D721Med (cell line): ENCODE measurements at places on chromosomes 5 and 9.
A peak's percentile ranks its signal among the peaks of the same experiment; 100 is the strongest.

GRCh38 chr5:33490071-33490665, 49.4 kb downstream of the TARS1 start:
- no peak for DNase-seq

- DNase-seq: no peak
These were observed 400.9 kb upstream of the IRX1 start for GRCh38 chr5:3194684-3195083.

DNA sequence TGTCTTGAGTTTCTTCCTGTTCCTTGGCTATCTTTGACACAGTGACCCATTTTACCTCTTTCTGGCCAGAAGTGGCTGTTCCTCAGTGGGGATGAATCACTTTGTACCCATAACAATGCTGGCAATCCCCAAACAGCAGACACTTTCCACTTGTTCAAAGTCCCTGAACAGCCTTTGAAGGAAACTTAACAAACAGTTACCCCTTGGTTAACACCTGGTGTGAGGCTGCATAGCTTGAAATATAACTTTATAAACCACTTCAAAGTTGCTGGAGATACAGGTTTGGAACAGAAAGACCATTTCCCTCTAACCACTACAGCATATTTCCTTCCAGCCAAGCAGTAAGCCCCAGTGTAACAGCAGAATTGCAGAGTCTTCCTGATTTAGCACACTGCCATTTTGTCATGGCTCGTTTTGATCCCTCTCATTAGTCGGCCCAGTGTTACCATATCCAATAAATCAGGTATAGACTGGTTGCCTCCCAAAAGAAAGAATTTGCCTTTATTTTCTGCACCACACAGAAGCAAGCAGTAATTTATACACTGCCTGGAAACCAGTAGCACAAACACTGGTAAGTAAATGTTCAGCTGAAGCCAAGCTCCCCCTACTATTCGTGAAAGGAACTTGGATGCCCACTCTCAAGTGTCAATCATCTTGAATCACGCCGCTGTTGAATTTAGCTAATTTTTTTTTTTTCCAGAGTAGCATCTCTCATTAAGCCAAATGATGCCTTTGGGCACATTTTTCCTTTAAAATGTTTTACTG, 225.9 kb downstream of the PIK3R1 start:
- no peak for DNase-seq

- DNase-seq: no peak
These were observed 69.3 kb upstream of the NIPAL4 start for GRCh38 chr5:157390551-157391297.

GRCh38 chr5:81579262-81579924, 171.5 kb downstream of the SSBP2 start:
- no peak for DNase-seq

GRCh38 chr5:126098330-126099017, 324.7 kb upstream of the GRAMD2B start:
- DNase-seq: no peak

- DNase-seq: no peak
These were observed 31.1 kb downstream of the RPS23 start for GRCh38 chr5:82246960-82247574.

DNA sequence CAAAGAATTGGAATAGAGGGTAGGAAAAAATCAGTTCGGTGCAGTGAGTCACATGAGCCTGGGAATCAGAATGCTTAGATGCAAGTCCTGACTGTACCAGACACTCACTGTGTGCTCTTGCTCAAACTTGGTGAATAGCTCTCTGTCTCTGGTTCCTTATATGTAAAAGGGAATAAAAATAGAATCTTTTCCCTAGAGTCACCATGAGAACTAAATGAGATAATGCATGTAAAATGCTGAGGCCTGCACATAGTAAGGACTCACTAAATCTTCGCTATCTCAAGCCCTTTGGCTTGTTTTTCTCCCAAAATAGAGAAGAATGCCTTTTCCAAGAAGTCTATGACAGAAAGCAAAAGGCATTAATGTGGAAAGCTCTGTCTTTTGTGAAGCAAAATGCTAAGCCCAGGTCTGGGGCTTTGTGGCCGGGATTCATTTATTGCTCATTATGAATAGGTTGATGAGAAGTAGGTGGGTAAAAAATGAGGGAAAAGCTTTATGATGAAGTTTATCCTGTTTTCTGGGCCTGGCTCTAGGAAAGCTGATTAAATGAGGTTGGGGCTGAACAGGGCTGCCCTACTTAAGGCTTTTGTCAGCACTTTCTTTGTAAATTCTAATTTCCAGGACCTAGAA, 483.3 kb downstream of the DMAC1 start:
- no peak for DNase-seq

DNA sequence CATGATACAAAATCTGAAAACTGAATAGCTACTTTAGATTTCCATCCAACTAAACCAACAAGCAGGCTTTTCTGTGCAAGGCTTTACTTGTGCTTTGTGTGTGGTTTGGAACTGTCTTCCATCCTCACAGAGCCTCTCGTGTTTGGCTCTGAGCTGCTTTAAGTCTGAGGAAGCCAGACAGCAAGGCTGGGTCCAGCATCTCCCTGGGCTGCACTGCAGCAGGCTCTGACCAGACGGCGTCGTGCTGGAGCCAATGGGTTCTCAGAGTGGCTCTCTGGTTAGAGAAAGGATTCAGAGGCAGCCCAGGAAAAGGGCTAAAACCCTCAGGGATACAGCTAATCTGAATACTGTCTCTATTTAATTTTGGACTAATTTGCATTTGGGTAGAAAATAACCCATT, 207.9 kb upstream of the EFNA5 start:
- no peak for DNase-seq

GRCh38 chr9:93948441-93949072, 6.6 kb downstream of the BARX1 start:
- DNase-seq: no peak

DNA sequence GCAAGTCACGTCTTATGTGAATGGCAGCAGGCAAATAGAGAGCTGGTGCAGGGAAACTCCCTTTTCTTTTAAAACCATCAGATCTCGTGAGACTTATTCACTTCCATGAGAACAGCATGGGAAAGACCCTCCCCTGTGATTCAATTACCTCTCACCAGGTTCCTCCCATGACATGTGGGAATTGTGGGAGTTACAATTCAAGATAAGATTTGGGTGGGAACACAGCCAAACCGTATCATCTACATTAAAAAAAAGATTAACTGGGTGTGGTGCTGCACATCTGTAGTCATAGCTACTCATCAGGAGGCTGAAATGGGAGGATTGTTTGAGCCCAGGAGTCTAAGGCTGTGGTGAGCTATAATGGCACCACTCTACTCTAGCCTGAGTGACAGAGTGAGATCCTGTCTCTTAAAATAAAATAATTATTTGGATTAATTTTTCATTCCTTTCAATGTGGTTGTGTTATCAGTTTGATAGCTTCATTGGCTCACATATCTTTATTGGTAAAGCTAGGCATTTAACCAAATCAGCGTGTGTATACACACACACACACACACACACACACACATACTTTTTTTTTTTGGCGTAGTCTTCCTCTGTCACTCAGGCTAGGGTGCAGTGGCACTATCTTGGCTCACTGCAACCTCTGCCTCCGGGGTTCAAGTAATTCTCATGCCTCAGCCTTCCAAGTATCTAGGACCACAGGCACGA, 21.8 kb downstream of the DENND4C start:
- no peak for DNase-seq

DNA sequence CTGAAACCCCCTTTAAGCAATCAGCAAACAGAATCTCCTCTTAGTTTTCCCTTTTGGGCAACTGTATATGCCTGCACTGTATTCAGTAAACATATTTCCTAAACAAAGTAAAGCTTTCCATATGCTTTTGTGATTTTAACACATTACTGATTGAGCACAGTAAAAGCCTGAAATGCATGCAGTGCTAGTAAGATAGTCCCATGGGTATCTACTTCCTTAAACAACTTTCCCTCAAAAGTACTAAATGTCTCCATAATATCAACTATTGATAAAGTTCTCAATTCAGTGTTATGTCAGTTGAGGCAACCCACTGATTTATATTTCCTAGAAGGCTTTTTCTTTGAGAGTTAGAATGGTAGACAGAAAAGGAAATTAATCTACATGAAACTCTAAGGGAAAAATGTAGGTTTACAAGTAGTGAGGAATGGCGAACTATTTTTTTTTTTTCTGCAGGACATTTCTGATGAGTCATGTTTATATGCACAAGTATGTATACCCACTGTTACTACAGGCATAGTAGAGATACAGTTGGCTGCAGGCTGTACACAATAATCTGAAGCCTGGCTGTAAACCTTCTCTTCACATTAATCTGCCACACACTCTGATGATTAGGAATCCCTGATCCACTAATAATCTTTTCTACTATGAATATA, 31.2 kb upstream of the CEP120 start:
- no peak for DNase-seq

DNA sequence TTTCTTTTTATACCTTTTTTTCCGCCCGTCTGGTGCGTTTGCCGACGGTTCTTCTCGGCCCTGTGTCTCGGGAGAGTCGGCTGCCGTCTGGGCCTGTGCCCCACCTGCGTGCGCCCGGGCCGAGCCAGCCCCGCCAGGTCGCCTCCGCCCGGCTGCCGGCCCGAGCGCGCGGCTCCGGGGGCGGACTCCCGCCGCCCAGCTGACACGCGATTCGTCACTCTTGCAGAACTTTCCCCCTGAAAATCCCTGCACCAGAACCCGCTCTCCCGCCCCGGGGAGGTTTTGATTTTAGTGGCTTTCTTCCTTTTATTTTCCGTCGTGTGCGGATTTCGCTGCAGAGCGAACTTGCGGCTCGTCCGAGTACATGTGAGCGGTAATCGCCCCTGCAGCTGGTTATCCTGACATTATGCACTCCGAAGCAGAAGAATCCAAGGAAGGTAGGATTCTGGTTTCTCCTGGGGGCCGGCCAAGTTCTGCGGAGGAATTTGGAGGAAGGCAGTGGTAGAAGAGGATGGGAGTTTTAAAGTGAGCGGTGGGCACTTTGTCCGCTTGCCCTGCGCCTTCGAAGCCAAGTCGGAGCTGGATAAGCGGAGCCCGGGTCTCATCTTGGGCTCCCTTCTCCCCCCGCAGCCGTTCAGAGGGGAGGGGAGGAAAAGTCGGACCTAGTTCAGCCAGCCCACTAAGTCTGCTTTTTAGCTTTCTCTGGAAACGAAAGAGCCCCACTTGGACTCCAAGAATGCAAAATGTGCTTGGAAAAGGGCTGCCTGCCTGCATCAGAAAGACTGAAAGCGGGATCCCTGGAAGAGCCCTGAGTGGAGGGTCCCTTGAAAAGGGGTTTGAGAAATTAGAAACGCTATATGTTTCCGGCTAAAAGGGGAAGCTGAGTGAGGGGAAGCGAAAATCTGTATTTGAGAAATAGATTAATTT, at the start of gene TNFAIP8:
Gene TNFAIP8 (plus strand): TSS at position 335 of the 927 bp plus-strand sequence. CDS start 72 bp downstream, at position 407.
- DNase-seq: no peak

- no peak for DNase-seq
These were observed 23.1 kb downstream of the NDUFS6 start for GRCh38 chr5:1824109-1824821.

DNA sequence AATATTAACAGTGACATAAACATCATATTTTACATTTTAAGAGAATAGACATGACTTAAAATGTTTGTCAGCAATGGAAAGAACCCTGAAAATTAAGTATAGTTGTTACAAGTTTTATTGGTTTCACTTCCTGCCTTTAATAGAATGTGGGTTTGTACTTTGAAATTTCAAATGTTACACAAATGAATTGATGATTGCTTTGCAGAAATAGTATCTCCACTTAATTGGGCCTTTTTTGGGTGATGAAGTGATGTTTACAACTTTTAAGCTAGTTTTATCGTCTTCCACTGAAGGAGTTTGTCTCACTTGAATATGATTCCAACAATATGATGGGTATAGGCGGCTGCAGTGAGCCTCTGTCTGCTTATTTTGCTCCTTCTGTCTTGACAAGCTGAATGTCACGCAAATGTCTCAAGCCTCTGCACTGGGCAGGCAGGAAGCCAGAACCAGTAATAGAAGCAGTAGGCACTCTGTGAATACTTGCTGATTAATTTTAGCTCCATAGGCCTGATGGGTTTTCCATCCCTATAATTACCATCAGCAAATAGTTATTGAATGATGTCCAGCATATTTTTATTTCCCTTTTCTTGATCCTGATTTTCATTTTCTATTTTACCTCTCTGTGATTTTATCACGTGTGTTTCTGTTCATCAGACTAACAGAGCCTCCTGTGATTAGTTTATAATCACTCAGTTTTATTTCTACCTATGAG, 10.6 kb upstream of the NR3C1 start:
- no peak for DNase-seq

GRCh38 chr5:11385251-11385900, 518.9 kb downstream of the CTNND2 start:
- DNase-seq: no peak

DNA sequence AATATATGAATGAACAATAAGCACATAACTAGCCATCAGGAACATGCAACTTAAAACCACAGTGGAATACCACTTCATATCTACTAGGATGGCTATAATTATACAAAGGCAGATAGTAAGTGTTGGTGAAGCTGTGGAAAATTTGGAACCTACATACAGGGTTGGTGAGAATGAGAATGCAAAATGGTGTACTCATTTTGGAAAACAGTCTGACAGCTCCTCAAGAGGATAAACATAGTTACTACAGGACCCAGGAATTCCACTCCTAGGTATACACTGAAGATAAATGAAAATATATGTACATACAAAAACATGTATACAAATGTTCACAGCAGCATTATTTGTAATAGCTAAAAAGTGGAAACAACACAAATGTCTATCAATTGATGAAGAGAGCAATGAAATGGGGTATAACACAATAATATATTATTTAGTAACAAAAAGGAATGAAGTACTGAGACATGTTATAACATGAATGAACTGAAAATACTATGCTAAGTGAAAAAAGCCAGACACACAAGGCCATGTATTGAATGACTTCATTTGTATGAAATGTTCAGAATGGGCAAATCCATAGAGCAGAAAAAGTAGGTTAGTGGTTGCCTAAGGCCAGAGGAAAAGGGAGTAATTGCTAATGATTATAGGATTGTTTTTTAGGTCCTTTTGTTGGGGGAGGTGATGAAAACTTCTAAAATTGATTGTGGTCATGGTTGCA, 31.2 kb upstream of the CDK5RAP2 start:
- DNase-seq: no peak

- no peak for DNase-seq
These were observed 85.2 kb downstream of the ATG10 start for GRCh38 chr5:82057051-82057450.

DNA sequence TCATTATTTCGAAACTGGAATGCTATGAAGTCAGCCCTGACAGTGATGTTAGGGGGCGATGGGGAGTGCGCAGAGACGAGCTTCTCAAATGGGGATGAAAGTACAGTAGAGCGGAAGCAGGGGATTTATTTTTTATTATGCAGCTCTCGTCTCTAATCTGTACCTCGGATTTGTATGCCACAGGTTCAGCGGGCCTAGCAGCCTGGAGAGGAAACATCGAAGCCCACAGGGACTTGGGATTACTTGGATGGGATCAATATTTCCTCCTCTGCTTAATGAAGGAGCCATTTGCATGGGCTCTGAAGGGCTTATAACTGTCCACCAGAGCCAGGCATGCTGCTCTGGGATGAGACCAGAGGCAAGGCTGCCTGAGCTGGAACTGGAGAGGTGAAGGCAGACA, 133.5 kb upstream of the RAPGEF1 start:
- peak; percentile 88 for DNase-seq

- DNase-seq: no peak
These were observed 37.6 kb downstream of the ANKRD33B start for GRCh38 chr5:10601246-10602030.

- no peak for DNase-seq
These were observed at the start of gene PCDHA4 for GRCh38 chr5:140806834-140807775. PCDHA4 (plus strand) TSS chr5:140807068.

GRCh38 chr5:178545176-178545575, 45.0 kb downstream of the COL23A1 start:
- DNase-seq: no peak

GRCh38 chr5:157592594-157592993, 17.0 kb upstream of the ADAM19 start:
- DNase-seq: no peak

GRCh38 chr5:128826275-128826674, 139.0 kb upstream of the SLC27A6 start:
- no peak for DNase-seq
